ENCODE measurements at places on chromosomes 16 and 17. TPM values are rescaled to one million over a fixed set of nuclear protein-coding genes. Genes with fewer than 3 reads are reported as not detected.

The KRTAP3-1 gene
- total RNA-seq, result not detected

The SKAP1 gene
- 0.27 TPM for total RNA-seq

The C17orf78 gene
- total RNA-seq, result not detected

The CMTM1 gene
- total RNA-seq, result 2.1 TPM

The CDC6 gene
- 0.99 TPM for total RNA-seq

The ACSM2A gene
- total RNA-seq, result not detected
